ENCODE measurements at places on chromosomes 12 and 14. TPM values are rescaled to one million over a fixed set of nuclear protein-coding genes. Genes with fewer than 3 reads are reported as not detected.

DNA sequence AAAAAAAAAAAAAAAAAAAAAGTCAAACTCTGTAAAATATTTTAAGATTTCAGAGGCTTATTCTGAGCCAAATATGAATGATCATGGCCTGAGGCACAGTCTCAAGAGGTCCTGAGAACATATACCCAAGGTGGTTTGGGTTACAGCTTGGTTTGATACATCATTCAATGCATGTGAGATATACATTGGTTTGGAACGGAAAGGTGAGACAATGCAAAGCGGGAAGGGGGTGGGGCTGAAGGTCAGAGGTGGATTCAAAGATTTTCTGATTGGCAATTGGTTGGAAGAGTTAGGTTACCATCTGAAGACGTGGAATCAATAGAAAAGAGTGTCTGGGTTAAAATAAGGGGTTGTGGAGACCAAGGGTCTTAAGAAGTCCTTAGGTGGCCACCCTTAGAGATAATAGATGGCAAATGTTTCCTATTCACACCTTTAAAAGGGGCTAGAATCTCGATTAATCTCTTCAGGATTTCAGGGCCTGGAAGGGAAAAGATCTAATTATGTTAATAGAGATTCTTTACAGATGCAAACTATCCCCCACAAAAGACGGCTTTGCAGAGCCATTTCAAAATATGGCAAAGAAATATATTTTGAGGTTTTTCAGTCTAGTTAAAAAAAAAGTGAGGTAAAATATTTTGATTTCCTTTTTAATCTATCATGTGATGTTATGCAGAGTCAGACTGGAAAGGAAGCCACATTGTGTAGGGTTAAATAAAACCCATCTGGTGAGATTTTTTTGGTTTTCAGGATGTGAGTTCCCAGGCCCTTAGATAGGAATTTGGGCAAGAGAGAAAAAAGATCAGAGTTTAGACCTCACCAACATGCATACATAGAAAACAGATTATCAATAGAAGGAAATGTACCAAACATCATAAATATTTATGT, 173.8 kb upstream of the CNOT2 start:
- DNase-seq, result no peak

DNA sequence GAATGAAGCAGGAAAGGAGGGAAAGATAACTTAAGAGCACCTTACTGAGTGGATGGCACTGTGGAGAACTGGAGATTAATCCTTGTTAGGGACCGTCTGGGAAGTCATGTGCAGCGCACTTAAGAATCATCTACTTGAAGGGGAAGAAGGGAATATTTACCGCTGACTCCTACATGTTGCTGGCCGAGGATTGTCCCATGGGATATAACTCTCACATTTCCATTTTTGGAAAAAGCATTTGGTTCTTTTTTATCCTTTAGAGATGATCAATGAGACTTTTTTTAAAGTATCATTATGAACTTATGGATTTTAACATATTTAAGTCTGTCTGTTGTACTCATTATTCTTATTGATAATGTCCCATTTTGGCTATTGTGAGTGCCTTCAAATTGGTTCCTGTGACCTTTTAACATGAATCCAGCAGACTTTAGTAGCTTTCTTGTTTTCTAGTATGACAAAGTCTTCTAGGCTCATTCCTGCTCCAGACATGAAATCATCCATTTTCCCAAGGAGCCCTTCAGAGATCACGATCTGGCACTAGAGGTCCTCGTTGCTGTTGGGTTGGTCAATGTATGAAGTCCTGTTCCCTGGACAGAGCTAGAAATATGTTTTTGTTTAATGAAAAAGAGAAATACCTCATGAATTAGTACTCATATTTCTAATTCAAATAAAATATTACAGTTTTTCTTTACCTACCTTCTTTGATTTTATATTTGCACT, 20.2 kb upstream of the FAM234B start:
- DNase-seq, result peak; percentile 81

Gene SIX1
- 0.57 TPM for polyA plus RNA-seq

GRCh38 chr14:34012978-34013720, 62.3 kb upstream of the EGLN3 start:
- no peak for DNase-seq

- no peak for DNase-seq
Observed at GRCh38 chr12:57459750-57460467, at the start of gene GLI1. Gene GLI1 (plus strand): TSS chr12:57459785. CDS start chr12:57463692, 3,907 bp downstream.

- DNase-seq, result no peak
Observed at GRCh38 chr14:105853089-105853906, 326.9 kb downstream of the TMEM121 start.

DNA sequence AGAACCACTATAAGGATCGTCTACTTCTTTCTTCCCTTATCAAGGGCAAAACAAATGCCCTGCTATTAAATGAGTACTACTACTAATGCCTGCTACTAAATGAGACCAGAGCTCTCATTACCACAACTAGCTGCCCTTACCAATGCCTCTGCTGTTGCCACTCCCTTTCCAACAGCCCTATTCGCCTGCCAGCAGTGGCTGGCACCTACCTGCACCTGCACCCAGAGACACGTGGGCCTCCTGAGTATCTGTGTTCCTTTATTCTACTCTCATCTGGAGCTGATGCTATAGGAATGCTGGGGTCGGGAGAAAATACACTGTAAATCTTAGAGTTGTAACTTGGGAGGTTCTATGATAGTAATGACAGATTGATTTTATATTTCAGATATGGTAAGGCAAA, 174.7 kb downstream of the SLC2A13 start:
- DNase-seq, result no peak

GRCh38 chr12:108214486-108214885, 85.4 kb downstream of the WSCD2 start:
- peak; percentile 9 for DNase-seq

All from endothelial cell of umbilical vein (primary cell).